ENCODE measurements at places on chromosomes 3 and 15.
A peak's percentile ranks its signal among the peaks of the same experiment; 100 is the strongest.

DNA sequence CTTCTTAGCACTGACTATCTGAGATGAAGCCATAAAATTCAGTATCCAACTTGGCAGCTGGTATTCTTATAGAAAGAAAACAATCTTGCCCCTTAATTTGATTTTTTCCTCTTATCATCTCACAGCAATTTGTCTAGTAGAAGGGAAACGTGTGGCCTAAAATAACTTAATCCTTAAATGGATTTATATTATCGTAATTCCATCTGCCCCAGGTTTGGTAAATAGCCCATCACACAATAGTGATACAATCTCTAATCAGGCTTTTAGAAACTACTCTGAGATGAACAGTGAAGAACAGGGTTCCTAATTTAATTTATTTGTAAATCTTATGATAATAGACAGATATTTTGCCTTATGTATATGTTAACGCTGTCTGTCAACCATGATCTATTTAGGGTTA lies 24.8 kb downstream of the PEX5L start:
- DNase-seq, result no peak

DNA sequence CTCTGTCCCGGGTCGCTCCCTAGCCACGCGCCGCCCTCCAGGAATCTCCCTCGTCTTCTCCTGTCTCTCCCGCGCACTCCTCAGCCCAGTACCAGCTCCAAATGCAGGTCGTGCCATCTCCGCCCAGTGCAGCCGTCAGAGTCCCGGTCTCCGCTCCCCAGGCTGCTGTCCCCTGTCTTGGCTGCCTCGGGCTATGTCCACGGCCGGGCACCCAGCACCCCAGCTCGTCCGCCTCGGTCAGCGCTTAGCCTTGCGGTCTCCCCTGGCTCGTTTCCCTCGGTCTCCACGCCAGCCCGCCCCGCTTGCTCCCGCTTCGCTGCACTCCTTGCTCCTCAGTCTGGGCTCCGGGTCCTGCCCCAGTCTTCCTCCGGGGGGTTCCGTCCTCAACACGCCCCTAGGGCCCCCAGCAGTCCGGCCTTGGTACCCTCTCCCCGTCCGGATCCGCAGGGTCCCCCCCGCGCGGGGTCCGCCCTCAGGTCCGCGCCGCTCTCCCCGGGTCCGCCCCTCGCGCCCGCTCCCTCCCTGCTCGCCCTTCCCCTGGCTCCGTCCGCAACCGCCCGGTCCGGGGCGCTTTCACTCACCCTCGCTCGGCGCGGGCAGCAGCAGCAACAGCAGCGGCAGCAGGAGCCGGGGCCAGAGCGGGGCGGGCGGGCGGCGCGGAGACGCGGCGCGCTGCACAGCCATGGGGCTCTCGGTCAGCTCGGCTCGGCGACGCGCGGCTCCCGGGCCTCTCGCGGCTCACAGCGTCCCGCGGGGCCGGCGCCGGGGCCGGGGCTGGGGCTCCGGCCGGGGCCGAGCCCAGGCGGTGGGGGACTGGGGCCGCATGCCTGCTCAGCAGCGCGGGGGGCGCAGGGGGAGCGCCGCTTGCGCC lies 462 bp downstream of the IGDCC3 start:
- DNase-seq, result peak; percentile 35

- DNase-seq, result no peak
These were observed 188.1 kb downstream of the XXYLT1 start for GRCh38 chr3:195082811-195083210.

- peak; percentile 75 for DNase-seq
These were observed 45.7 kb upstream of the RAB6B start for GRCh38 chr3:133941415-133941821.

DNA sequence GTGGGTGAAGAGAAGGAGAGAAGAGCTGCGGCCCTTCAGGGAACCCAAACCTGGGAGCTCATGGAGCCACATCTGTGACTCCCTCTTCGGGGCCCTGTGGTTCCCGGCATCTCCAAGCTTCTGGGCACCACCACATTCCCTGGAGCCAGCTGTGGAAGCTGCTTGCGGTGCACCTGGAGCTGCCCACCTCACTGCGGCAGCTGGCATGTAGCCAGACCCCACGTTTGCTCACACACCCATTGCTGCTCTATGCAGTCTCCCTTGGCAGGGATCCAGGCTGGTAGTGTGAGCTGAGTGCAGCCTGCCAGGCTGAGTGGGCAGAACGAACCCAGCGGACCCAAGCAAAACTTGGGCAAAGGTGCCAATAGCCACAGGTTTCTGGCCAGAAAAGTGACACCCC lies 16.8 kb upstream of the PLA2G4E start:
- DNase-seq, result no peak

All from myocyte (in vitro differentiated cells).